A673 (cell line): ENCODE measurements at places on chromosomes 2 and 18.

DNA sequence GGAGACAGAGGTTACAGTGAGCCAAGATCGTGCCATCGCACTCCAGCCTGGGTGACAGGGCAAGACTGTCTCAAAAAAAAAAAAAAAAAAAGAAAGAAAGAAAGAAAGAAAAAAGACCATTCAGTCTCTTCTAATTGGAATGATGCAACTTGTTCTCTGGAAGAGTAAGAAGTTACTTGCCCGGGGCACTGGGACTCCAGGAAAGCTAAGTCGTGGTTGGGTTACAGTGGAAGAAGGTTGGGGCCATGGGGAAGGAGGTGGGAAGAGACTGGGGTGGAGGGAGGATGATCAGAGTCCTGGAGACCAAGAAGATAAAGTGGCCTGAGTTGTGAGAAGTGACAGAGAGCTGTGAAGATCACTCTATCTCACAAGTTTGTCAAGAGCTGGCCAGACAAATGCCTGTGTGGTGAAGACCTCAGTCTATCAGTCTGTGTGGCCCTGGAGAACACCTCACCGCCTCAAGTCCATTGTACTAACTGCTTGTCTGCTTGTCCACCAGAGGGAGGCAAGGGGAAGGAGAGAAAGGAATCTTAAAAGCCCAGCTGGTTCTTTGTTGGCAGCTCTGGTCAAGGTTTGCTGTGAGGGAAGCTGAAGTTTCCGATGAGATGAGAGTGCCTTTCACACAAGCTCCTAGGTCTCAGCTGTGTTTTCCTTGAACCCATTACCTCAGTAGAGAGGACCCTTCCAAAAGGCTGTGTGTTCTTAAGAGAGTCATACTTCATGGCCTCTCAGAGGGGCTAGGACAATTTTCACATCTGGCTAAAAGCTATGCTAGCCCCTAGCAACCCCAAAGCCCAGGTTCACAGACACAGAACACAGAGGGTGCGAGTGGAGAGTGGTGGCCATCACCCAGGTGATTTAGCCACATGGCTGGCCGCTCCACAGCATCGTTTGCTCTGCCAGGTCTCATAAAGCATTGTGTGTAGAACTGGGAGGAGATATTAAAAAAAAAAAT, 72.0 kb upstream of the TMEM178A start:
- no peak overlapping the region for H3K27ac ChIP-seq
- H3K4me3 ChIP-seq = no peak overlapping the region
- H3K36me3 ChIP-seq = no peaks in the 10 kb centered on the region
- no peaks in the 10 kb centered on the region for H3K27me3 ChIP-seq

GRCh38 chr2:164993287-164994016, 38.1 kb upstream of the SLC38A11 start:
- no peak for DNase-seq
- H3K4me3 ChIP-seq = no peak overlapping the region
- no peaks in the 10 kb centered on the region for H3K27me3 ChIP-seq
- no peaks in the 10 kb centered on the region for H3K36me3 ChIP-seq
- no peak overlapping the region for H3K27ac ChIP-seq
- peaks cover 20% of the 10 kb centered on the region for H3K4me1 ChIP-seq

GRCh38 chr2:106607371-106607770, 120.2 kb downstream of the CD8B2 start:
- no peak overlapping the region for H3K27ac ChIP-seq
- H3K36me3 ChIP-seq = no peaks in the 10 kb centered on the region
- H3K4me1 ChIP-seq = no peaks in the 10 kb centered on the region
- no peaks in the 10 kb centered on the region for H3K27me3 ChIP-seq

- no peaks in the 10 kb centered on the region for H3K27me3 ChIP-seq
- no peak overlapping the region for H3K27ac ChIP-seq
- H3K4me3 ChIP-seq = no peak overlapping the region
- DNase-seq = no peak
- H3K4me1 ChIP-seq = no peaks in the 10 kb centered on the region
- H3K36me3 ChIP-seq = no peaks in the 10 kb centered on the region
Observed at GRCh38 chr2:11160731-11161455, 5.6 kb downstream of the SLC66A3 start.

- H3K4me1 ChIP-seq = peaks cover 33% of the 10 kb centered on the region
- no peak overlapping the region for H3K4me3 ChIP-seq
- H3K36me3 ChIP-seq = no peaks in the 10 kb centered on the region
- DNase-seq = no peak
- no peaks in the 10 kb centered on the region for H3K27me3 ChIP-seq
- peak overlapping the region; percentile 40 for H3K27ac ChIP-seq
Observed at GRCh38 chr2:241768850-241769249, 7.8 kb upstream of the GAL3ST2 start.

DNA sequence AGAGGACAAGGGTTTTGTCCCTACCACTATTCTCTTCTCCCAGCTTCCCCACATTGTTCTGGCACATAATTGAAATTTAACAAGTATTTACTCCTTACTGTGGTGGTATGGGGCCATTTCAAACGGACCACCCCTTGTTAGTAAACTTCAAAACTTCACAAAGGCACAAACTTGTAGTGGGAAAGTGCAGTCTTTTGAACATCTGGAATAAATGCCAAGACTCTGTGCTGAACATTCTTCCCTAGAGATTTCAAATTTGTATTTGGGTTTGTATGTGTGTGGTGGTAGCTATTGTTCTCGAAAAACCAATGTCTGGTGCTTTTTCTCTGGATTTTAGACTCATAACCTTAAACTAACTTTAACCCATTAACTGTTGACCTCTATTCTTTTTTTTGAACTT, 151.6 kb downstream of the NRP2 start:
- no peak overlapping the region for H3K4me3 ChIP-seq
- H3K36me3 ChIP-seq = no peaks in the 10 kb centered on the region
- no peaks in the 10 kb centered on the region for H3K4me1 ChIP-seq
- H3K27me3 ChIP-seq = no peaks in the 10 kb centered on the region

DNA sequence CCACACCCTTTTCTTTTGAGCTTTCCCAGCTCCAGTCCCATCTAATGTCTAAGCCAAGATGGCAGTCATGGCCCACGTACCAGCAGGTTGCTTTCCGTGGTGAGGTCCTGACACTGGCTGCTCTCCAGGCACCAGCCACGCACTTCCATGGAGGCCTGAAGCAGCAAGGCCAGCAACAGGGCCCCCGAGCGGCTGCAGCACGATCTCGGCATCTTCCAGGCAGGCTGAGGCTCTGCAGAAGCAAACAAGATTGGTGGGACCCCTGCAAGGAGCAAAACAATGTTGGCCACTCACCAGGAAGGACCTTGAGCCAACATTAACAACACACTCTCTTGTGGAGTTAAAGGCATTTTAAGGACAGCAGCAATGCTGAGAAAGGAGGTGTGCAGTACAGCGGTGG, 3.8 kb downstream of the POMC start:
- DNase-seq = no peak
- H3K36me3 ChIP-seq = no peaks in the 10 kb centered on the region
- H3K27ac ChIP-seq = no peak overlapping the region
- H3K4me1 ChIP-seq = no peaks in the 10 kb centered on the region

DNA sequence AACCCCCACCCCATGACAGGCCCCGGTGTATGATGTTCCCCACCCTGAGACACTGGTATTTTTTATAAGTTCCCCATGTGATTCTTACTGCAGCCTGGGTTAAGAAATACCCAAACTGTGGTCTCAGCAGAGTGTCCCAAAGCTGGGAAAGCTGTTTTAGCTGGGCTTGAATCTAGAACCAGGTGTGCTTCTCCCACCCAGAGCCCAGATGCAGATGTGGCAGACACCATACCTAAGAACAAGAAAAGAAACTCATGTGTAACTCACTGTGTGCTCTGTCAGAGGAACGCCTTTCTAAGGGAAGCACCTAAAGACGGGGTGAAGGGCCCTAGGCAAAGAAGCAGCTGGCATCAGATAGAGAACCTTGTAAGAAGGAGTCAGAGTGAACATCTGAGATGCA, 23.9 kb downstream of the DOK1 start:
- H3K27ac ChIP-seq = no peak overlapping the region
- no peaks in the 10 kb centered on the region for H3K36me3 ChIP-seq
- peaks cover 4% of the 10 kb centered on the region for H3K4me1 ChIP-seq
- H3K4me3 ChIP-seq = no peak overlapping the region
- DNase-seq = no peak
- H3K27me3 ChIP-seq = no peaks in the 10 kb centered on the region

DNA sequence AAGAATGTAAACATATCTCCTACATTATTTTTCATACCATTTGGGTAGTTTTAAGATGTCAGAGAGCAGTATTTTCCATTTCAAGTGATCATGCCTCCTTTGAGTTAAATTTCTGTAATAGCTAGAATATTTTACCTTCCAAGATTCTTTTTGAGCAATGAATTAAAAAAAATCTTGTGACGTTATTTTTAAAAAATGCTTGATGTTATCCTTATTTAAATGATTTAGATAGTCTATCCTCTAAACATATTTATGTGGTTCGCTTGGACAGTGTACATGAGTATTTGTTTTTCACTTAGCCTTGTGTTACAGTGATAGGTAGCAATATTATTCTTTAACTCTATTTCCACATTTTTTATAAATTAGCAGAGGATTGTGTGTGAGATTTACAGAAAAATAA, 639.2 kb upstream of the CDH2 start:
- H3K4me3 ChIP-seq = no peak overlapping the region
- H3K4me1 ChIP-seq = no peaks in the 10 kb centered on the region
- no peaks in the 10 kb centered on the region for H3K27me3 ChIP-seq

- DNase-seq = no peak
- H3K36me3 ChIP-seq = no peaks in the 10 kb centered on the region
- H3K4me3 ChIP-seq = no peak overlapping the region
- no peak overlapping the region for H3K27ac ChIP-seq
Observed at GRCh38 chr2:152038441-152038958, 60.3 kb downstream of the CACNB4 start.

DNA sequence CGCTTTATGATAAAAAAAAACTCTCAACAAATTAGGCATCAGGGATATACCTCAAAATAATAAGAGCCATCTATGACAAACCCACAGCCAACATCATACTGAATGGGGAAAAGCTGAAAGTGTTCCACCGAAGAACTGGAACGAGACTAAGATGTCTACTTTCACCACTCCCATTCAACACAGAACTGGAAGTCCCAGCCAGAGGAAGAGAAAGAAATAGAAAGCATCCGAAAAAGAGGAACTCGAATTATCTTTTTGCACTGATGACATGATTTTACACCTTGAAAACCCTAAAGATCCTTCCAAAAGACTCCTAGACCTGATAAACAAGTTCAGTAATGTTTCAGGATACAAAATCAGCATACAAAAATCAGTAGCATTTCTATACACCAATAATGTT, 121.6 kb downstream of the ZRANB3 start:
- H3K4me3 ChIP-seq = no peak overlapping the region
- no peaks in the 10 kb centered on the region for H3K27me3 ChIP-seq
- H3K36me3 ChIP-seq = no peaks in the 10 kb centered on the region
- DNase-seq = no peak
- H3K27ac ChIP-seq = no peak overlapping the region
- H3K4me1 ChIP-seq = no peaks in the 10 kb centered on the region

DNA sequence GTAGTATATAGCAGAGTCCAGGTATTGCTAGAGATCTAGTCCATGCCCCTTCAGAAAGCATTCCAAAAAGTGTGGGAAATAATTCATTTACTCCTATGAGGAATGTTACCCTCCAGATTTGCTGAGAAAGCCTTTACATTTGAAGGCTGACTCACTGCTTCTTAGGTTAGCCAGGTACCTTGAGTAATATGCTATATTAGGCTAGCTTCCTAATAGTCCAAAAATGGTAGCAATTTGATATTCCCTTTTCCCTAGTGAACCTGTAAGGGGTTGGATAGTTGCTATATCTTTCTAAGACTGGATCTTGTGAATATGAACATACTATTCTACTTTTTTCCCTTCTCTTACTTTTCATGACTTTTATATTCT, 63.6 kb downstream of the SPOPL start:
- peaks cover 8% of the 10 kb centered on the region for H3K36me3 ChIP-seq
- DNase-seq = no peak
- H3K27ac ChIP-seq = no peak overlapping the region
- no peaks in the 10 kb centered on the region for H3K27me3 ChIP-seq
- H3K4me1 ChIP-seq = no peaks in the 10 kb centered on the region
- H3K4me3 ChIP-seq = no peak overlapping the region

DNA sequence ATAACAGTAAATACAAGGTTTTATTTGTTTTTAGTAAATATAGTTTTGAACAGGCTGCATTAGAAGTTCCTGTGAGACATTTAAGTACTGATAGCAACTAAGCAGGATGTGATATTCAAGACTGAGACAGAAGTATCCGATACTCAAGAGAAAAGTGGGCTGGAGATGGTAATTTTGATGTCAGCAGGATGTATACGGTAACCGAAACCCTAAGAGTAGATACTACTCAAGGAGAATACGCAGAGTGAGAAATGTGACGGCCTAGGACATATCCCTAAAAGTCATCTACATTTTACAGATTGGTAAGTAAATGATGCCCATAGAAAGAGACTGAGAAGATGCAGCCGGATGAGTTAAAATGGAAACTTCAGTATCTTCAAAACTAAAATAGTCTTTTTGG, 115.4 kb downstream of the GORASP2 start:
- peaks cover 41% of the 10 kb centered on the region for H3K36me3 ChIP-seq
- H3K4me3 ChIP-seq = no peak overlapping the region
- no peaks in the 10 kb centered on the region for H3K4me1 ChIP-seq
- no peak overlapping the region for H3K27ac ChIP-seq

GRCh38 chr2:239195318-239195871, 205.4 kb downstream of the HDAC4 start:
- no peaks in the 10 kb centered on the region for H3K27me3 ChIP-seq
- no peaks in the 10 kb centered on the region for H3K36me3 ChIP-seq

GRCh38 chr2:136359121-136359965, 241.4 kb upstream of the CXCR4 start:
- no peak for DNase-seq
- no peaks in the 10 kb centered on the region for H3K36me3 ChIP-seq
- no peak overlapping the region for H3K4me3 ChIP-seq
- H3K4me1 ChIP-seq = no peaks in the 10 kb centered on the region
- H3K27me3 ChIP-seq = peaks cover 2% of the 10 kb centered on the region

GRCh38 chr2:227834423-227834822, 20.8 kb downstream of the CCL20 start:
- H3K36me3 ChIP-seq = no peaks in the 10 kb centered on the region
- no peak overlapping the region for H3K27ac ChIP-seq
- H3K4me1 ChIP-seq = no peaks in the 10 kb centered on the region
- H3K27me3 ChIP-seq = no peaks in the 10 kb centered on the region
- DNase-seq = no peak
- no peak overlapping the region for H3K4me3 ChIP-seq

- H3K27me3 ChIP-seq = no peaks in the 10 kb centered on the region
- H3K4me1 ChIP-seq = no peaks in the 10 kb centered on the region
- H3K4me3 ChIP-seq = no peak overlapping the region
- H3K36me3 ChIP-seq = no peaks in the 10 kb centered on the region
- no peak overlapping the region for H3K27ac ChIP-seq
Observed at GRCh38 chr18:34928088-34928753, 113.0 kb upstream of the MAPRE2 start.
